NCI-H524 treated with DMSO at 0.1 percent for 48 hours (cell line): ENCODE measurements at places on chromosomes 11 and 22.

DNA sequence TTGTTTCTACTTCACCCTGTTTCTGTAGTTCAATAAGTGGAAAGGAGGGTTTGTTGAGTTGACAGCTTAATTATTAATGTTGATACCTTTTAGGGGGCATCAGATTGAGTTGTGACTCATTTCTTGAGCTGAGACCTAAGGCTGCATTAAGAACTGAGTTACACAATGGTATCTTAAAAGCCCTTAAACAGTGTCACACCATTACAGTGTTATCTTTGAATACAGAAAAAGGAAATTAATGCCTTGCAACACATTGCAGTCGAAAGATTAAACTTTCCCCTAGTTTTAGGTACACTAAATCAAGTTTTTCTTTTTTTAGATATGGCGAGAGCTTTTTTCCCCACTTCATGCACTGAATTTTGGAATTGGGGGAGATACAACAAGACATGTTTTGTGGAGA is 16.7 kb downstream of the PAFAH1B2 start:
- no peak for DNase-seq

DNA sequence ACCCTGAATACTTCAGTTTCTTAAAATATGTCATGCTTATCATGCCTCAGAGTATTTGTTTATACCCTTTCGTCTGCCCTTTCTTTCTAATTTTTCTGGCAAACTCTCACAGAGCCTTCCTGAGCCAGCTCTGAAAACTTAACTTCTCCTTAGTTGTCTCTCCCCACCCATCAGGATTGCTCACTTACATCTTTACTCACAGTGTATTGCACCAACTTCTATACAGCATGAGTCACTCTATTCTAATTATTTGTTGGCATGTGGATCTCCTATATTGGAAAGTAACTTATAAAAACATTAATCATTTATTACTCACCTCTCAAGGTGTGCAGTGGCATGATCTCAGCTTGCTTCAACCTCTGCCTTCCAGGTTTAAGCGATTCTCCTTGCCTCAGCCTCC is 114.9 kb downstream of the FANCF start:
- no peak for DNase-seq

DNA sequence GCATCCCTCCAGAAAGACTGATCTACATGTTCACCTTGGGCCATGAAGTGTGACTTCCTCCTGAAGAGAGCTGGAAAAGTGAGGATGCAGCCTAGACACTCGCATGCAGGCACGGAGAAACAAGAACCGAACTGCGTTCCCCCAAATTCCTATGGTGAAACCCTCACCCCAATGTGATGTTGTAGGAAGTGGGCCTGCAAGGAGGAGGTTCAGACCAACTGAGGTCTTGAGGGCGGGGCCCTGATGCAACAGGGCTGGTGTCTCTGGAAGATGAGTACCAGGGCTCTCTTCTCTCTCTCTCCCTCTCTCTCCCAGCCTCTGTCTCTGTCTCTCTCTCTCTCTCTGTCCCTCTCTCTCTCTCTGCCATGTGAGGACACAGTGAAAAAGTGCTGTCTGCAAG is 501.1 kb downstream of the BRD1 start:
- DNase-seq = no peak

- no peak for DNase-seq
Measured at GRCh38 chr11:84804041-84804440, 823.1 kb downstream of the DLG2 start.

DNA sequence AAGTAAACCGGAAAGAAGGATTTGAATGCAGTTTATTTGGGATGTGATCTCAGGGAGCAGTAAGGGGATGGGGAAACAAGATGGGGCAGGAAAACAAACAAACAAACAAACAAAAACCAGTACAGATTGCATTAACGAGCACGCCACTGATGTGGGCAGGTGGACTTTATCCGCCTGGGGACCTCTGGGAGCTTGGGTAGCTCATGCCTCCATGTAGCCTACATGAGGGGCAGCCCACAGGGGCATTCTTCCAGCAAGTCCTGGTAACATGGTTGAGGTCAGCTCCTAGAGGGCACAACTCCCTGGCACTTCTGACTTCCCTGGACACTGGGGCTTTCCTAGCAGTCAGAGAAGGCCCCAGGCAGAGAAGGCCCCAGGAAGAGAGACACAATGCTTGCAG is 38.6 kb downstream of the C11orf96 start:
- no peak for DNase-seq

DNA sequence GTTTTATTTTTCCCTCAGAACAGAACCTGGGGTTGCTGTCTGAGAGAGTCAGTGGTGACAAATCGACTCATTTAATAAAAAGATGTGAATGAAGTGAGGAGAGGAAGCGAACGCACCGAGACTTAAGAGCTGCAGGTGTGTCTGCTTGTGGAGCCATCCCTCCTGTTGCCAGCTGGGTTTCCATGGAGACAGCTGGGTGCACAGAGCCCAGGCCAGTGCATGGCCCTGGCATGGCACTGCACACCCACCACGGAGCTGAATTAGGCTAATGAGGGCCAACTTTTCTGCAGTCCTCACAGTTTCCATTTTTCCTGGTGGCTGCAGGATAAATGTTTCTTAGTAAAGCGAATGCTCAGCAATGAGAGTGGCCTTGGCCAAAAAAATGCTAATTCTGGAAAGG is 750.2 kb downstream of the OPCML start:
- DNase-seq = no peak

DNA sequence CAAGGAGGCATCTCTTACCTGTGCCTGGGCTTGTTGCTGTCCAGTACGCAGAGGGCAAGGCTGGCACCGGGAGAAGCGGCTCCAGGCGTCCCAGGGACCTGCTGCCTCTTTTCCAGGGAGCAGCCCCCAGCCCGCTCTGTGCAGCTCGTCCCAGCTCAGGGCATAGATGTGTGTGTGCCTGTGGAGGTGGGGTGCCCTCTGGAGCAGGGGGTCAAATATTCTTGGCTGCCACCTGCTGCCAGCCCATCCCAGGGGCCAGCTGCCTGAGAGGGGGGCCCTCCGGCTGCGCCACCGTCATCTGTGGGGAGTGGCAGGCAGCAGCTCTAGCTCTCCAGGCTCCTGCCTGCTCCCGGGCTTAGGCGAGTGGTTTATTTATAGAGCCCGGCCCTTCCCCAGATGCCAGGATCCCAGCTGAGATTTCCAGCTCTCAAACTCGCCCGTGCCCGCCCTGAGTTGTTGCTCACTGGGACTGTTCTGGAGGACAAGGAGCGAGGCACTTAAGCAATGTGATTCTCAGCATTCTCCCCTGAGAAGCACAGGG is 87.5 kb downstream of the RTL6 start:
- no peak for DNase-seq

- DNase-seq = no peak
Measured at GRCh38 chr22:48960576-48960975, 867.1 kb downstream of the BRD1 start.

DNA sequence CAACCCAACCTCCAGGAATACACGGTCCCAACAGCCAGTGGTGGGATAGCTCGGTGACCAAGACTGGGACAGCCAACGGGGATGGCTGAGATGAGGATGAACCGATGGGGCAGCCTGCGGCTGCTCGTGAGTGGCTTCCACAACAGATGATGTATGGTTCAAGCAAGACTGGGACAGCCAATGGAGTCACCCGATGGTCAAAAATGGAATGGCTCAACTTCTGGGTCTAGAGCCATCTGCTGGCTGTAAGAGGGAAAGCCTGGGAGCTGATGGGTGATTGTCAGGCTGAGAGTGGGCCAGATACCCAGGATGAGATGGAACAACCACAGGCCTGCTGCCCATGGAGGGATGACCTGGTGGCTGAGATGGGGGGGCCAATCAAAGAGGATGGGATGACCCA is 35.5 kb downstream of the SYT7 start:
- DNase-seq = no peak

DNA sequence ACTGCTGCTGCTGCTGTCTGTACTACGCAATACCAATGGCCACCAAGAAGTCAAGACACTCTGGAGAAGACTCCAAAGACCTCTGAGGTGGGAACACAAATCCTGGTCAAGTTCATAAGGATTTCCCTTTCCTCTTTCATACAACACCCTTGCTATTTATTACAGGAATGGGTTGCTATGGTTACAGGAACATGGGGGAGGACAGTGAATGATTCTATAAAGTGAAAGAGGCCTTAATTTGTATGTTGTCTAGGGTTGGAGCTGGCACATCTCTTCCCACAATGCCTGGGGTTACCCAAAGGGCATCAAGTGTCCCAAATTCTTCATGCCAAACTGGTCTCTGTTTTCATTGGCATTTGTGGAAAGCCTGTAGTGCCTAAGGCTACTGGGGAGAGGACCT is 11.4 kb upstream of the SEC14L3 start:
- DNase-seq = no peak

DNA sequence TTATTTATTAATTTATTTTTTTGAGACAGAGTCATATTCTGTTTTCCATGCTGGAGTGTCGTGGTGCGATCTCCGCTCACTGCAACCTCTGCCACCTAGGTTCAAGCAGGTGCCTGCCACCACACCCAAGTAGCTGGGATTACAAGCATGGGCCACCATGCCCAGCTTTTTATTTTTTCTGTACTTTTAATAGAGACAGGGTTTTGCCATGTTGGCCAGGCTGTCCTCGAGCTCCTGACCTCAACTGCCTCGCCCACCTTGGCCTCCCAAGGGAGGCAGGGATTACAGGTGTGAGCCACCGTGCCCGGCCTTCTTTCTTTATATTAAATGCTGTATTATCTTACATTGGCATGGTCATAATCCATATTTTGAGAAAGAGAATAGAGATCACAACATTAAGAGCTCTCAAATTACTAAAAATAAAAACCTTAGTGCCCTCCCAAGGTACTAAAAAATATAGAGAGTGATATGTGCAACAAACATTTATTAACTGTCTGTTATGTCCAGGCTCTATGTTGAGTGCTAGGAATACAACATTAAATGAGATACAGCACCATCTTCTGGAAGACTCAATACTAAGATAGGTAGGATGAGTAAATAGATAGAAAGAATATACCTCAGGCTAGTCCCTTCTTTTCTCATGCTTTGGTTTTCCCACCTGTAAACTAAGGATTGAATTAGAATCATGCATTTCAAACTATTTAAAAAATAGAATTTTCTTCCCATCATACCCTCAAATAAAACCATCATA is 84.1 kb downstream of the BBOX1 start:
- no peak for DNase-seq

GRCh38 chr22:26846645-26847044 is 189.3 kb downstream of the MIAT start:
- DNase-seq = no peak

GRCh38 chr22:27107824-27108223 is 450.4 kb downstream of the MIAT start:
- peak; percentile 35 for DNase-seq

DNA sequence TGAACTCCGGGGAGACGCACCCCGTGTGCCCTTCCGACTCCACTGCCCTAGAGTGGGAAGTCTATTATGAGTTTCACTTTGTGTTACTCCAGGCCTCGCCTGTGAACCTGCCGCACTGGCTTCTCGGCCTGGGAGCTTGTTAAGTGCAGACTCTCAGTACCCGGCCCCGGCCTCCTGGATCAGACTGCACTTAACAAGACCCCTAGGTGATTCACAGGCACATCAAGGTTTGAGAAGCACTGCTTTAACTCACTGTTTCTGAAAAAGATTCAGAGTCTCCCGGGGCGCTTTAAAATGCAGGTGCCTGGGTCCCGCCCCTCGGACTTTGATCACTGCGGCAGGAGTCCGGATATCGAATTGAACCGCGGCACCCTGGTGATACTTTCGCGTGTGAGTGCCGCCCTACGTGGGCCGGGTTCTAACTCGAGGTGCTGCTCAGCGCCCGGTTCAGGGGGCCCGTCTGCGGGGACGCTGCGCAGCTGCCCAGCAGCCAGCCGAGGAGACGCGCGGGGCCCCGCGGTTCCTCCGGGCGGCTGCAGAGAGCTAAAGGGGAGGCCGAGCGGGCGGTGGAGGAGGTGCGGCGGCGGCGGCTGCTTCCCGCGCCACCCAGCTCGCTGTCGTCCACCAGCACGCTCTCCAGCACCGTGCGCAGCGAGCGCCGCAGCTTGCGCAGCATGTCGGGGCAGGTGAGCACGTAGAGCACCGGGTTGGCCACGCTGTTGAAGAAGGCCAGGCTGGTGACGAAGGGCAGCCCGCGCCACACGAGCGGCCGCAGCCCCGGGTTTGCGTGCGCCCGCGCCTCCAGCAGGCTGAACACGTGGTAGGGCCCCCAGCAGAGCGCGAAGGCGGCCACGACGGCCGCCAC is 3.4 kb downstream of the PTGDR2 start:
- DNase-seq = no peak

- DNase-seq = no peak
Measured at GRCh38 chr11:72480347-72480746, 46.0 kb upstream of the CLPB start.

- no peak for DNase-seq
Measured at GRCh38 chr11:15671216-15671615, 556.5 kb downstream of the INSC start.

GRCh38 chr22:47784991-47785390 is 1022.5 kb downstream of the TBC1D22A start:
- no peak for DNase-seq
